ENCODE measurements at places on chromosomes 2 and 18.

DNA sequence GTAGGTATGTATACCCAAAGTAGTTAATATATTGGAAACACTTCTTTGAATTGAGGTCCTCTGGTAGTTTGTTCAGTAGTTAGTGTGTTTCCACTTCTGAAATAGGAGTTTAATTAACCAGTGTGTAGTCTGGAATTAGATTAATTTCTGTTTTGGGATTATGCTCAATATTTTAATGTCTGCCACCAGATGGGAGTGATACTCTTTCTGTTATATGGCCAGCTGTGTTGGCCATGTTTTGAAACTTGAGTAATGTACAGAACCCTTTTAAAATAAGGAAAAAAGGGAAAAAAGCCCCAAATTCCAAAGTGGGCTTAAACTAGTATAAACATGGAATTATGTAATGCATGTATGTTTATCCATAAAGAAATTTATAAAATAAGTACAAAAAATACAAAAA lies 147.7 kb downstream of the CTNNA2 start:
- DNase-seq = no peak

- DNase-seq = no peak
These were observed 239.5 kb upstream of the SALL3 start for GRCh38 chr18:78739882-78740677.

- no peak for DNase-seq
These were observed 49.0 kb downstream of the ZDBF2 start for GRCh38 chr2:206323486-206323885.

- peak; percentile 32 for DNase-seq
These were observed at the start of gene DPP4 for GRCh38 chr2:162073888-162074631. Gene DPP4, minus strand, starts transcription at chr2:162074215. Its CDS starts 234 bp downstream, at chr2:162073981.

DNA sequence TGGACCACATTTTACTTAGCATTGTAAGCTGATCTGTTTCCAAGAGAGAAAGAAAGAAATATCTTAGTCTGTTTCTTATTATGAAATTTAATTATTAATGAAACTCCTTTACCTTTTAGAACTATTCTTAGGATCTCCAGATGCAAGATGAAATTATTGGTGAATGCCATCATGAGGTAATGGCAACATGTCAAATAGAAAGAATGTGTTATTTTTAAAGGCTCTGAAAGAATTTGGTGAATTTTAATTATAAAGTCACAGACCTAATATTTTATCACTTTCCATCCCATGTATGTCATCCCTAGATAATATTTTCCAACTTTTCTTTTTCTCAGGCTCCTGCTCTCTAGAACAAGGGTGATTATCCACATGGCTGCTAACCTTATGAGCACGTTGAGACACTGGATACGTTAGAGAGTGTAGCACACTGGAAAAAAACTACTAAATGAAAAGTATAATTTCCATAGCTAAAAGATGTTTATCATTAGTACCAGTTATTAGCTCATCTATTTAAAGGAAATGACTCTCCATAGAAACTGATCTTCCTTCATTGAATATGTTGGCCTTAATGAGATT lies 95.2 kb upstream of the SCG2 start:
- DNase-seq = no peak

GRCh38 chr2:96772903-96773671 lies 12.4 kb downstream of the CNNM4 start:
- no peak for DNase-seq

DNA sequence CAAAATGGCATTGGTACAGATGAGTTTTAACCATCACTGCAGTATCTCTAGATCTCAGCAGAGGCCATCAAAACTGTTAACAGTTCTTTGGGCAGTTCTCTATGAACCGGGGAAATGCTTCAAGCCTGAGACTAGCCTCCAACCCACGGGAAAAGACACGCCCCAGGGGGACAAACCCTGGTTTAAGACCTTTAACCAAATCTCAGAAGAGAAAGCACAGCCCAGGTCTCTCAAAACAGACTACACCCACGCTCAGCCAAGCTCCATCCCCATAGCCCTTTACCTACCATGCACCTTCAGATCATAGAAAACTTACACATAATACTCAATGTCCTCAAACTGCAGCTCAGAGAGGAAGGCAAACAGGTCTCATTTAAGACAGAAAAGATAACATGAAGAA lies 78.3 kb downstream of the TMEM163 start:
- no peak for DNase-seq

GRCh38 chr2:6442252-6442985 lies 423.3 kb downstream of the CMPK2 start:
- no peak for DNase-seq

DNA sequence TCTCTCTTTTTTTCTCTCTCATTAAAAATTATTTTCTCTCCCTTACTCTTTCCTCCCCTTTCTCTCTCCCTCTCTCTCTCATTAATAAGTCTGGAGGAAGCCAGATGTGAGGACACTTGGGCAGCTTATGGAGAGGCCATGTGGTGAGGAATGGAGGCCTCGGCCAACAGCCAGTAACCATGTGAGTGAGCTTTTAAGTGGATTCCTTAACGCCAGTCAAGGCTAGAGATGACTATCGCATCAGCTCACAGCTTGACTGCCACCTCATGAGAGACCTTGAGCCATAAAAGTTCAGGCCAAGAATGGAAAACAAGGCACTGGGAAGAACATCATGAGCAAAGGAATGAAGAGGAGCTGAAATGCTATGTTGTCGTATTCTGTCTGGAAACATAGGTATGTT lies 39.1 kb downstream of the ETAA1 start:
- DNase-seq = no peak

DNA sequence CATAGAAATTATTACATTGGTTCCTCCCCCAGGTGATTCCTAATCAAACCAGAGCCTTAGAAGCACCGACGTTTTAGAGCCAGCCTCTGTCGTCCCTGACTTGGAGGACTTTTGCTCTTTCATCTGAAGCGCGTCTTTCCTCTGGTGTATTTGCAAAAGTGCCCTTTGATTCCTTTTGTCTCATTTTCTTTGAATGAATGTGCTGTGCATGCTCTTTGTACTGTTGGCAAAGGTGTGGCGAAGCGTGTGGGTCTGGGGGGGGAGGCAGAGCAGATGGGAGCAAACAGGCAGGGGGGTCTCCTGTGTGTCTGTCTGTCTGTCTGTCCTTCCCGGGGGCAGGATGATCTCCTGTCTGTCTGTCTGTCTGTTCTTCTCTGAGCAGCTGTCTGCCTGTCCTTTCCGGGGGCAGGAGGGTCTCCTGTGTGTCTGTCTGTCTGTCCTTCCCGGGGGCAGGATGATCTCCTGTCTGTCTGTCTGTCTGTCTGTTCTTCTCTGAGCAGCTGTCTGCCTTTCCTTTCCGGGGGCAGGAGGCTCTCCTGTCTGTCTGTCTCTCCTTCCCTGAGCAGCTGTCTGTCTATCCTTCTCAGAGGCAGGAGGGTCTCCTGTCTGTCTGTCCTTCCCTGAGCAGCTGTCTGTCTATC lies 205.5 kb upstream of the MYT1L start:
- no peak for DNase-seq

- DNase-seq = peak; percentile 35
These were observed 4.7 kb upstream of the STAMBP start for GRCh38 chr2:73823916-73824523.

DNA sequence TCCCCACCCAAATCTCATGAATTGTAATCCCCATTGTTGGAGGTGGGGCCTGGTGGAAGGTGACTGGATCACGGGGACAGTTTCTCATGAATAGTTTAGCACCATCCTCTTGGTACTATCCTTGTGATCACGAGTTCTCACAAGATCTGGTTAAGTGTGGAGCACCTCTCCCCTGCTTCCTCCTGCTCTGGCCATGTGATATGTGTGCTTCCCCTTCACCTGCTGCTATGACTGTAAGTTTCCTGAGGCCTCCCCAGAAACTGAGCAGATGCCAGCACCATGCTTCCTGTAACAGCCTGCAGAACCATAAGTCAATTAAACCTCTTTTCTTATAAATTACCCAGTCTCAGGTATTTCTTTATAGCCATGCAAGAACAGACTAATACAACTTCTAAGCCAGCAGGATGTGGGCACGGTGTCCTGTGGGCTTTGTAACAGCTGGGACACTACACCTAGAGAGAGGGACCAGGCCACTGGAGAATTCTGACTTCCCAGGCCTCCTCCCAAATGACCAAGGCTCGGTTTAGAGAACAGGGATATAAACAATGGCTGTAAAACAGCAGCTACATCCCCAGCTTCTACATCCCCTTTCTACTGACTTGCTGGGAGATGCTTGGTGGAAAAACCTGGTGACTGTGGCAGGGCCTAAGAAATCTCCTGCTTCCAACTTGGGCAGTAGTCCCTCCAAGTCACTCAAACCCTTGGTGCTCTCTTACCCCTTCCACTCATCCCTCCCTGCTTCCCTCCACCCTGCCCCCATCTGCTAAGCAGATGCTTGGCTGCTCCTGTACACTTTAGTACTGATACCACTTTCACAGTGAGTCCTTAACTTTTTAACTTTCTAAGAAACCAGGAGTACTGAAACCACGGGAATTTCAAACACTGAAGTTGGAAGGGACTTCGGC lies 10.3 kb downstream of the STAT1 start:
- DNase-seq = no peak

- no peak for DNase-seq
These were observed 45.2 kb upstream of the NOSTRIN start for GRCh38 chr2:168757223-168757622.

GRCh38 chr2:30509716-30510115 lies 62.7 kb downstream of the LCLAT1 start:
- no peak for DNase-seq

DNA sequence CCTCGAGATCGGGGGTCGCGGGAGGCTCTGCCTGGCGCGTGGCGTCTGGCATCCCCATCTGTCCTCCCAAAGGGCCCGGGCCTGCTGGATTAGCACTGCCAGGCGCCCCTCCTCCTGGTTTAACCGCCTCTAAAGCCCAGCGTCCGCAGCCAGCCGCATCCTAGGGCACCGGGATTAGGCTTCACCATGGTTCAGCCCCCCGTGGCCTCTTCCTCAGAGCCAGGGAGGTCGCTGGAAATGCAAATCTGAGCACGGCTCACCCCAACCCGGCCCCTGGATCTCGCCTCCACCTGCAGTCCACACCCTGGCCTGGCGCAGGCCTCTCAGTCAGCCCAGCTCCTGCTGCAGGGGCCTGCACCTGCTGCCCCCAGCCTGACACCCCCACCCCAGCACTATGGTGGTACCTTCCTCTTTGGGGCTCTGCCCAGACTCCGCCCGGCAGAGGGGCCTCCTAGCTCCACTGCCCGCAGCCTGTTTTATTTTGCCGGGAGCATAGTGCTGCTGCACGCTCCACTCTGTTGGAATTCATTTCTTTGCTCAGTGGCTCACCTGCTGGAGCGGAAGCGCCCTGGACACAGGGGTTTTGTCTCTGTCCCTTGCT lies 13.2 kb downstream of the PRELID3A start:
- DNase-seq = no peak

GRCh38 chr2:202612145-202612544 lies 22.6 kb upstream of the FAM117B start:
- no peak for DNase-seq

DNA sequence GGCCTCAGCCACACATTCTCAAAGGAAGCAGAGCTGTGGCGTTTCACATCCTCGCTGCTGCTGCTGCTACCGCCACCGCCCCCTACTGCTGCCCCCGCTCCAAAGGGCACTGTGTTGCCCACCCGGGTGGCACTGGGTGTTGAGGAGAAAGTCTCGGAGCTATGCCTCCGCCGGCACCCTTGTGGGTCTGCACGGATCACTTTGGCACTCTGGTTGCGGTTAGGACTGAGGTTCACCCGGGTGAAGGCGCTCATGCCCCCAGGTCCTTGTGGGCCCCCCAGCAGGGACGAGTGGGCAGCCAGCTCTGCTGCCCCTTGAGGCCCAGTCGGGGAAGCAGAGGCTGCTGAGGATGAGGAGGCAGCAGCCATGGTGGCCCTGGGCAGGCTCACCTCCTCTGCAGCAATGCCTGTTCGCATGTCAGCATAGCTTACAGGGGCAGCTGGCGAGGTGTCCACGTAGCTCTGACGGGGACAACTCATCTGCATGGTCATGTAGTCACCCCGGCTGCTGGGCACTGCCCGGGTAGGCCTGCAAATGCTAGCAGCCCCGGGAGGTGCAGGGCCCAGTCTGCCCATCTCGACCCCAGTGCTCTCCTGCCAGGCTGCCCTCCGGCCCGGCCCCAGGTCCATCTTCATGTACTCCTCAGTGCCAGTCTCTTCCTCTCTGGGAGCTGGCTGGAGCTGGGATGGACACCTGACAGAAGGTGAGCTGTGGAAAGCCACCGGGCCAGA lies 4.2 kb downstream of the IRS1 start:
- no peak for DNase-seq

DNA sequence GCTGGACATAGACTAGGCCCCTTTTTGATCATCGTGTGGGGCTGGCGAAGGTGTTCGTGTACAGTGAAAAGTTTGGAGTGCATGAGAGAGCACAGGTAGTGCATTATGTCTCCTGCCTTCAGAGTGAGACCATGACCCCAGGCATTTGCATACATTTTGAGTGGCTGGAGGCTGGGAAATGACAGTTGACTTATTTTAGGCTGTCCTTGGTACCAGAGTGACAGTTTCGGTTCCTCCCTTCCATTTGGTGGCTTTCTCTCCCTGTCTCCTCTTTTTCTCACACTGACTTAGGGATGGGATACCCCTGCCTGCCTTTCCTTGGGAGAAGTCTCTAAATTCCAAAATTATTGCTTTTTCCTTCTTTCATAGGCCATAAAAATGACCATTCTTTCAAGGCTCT lies 20.1 kb downstream of the SERPINB12 start:
- no peak for DNase-seq

DNA sequence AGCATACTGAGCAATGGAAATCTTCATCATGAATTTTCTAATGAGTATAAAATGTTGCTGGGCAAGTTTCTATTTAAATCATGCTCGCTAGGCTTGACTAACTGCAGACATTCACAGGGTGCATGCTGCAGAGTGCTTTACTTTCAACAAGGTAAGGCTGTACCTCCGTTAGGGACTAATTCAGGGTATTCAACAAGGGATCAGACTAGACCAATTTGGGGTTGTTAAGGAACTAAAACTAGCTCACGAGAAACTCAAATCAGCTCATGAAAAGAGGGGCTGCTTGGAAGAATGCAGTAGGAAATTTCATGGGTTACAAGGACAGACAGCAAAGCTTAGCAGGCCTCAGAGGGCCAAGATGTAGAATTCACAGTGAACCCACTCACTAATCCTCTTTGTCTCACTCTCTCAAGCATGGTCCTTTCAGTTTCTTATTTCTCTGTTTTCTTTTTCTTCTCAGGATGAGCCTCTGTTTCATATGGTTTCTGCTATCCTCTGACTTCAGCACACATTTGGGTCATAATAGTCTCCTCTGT lies 2.2 kb downstream of the MYO3B start:
- no peak for DNase-seq

- no peak for DNase-seq
These were observed 23.0 kb downstream of the KLHL14 start for GRCh38 chr18:32749809-32750208.

GRCh38 chr2:171531291-171531690 lies 9.0 kb downstream of the CYBRD1 start:
- no peak for DNase-seq

DNA sequence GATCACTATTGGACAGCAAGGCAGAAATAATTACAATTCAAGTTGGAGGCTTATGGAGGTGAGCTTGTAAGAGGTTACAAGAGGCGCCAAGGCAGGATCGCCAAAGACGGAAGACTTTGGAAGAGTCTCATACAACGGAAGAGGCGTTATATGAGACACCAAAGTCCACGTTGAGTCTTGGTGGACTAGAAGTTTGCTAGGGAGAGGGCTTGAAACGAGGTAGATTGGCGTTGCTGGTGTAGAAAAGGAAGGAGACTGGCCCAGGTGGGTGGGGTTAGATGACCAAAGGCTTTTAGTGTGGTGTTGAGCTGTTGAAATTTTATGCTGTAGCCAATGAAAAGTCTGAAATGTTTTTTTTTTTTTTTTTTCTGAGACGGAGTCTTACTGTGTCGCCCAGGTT lies 1.4 kb downstream of the MSH2 start:
- no peak for DNase-seq

GRCh38 chr2:237453671-237454070 lies 33.4 kb upstream of the MLPH start:
- no peak for DNase-seq

- DNase-seq = no peak
These were observed 357.5 kb upstream of the ID2 start for GRCh38 chr2:8324164-8324856.
